Natural killer cell treated with Interleukin-12 subunit alpha and Interleukin-12 subunit beta and Interleukin-15 and Interleukin-18, amount 100 ng/mL, for 72 hours (primary cell): ENCODE measurements at places on chromosomes 3 and 15.

GRCh38 chr3:129536804-129537203 lies 6.2 kb upstream of the H1-8 start:
- DNase-seq: no peak

- no peak for DNase-seq
Measured at GRCh38 chr3:154730186-154730585, 300.2 kb upstream of the GPR149 start.

GRCh38 chr15:67979281-67979680 lies 74.8 kb upstream of the PIAS1 start:
- DNase-seq: no peak

DNA sequence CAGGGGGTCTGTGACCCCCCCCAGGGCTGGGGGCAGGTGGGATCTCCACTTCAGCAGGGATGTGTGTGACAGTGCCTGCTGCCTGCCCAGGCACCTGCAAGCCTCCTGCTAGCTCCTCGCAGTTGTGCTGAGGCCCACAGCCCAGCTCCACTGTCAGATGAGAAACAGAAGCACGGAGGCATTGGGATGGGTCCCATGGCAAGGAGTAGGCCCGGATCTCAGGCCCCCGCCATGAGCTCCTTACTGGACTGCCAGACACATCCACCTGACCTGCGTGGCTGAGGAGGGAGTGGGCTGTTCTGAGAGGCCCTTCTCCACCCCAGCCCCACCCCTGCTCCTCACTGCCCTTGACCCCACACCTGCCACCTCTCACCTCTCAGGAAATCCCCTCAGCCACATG lies 18.2 kb upstream of the SKOR1 start:
- no peak for DNase-seq
